ENCODE measurements at places on chromosomes 12 and 14.

GRCh38 chr12:126545411-126545810 lies 1480.2 kb downstream of the AACS start:
- no peak for DNase-seq

GRCh38 chr14:94227029-94227428 lies 52.9 kb downstream of the PPP4R4 start:
- DNase-seq: no peak

- DNase-seq: no peak
These were observed 1.9 kb downstream of the HSP90AA1 start for GRCh38 chr14:102084931-102085330.

GRCh38 chr12:77325511-77326236 lies 260.3 kb upstream of the E2F7 start:
- no peak for DNase-seq

DNA sequence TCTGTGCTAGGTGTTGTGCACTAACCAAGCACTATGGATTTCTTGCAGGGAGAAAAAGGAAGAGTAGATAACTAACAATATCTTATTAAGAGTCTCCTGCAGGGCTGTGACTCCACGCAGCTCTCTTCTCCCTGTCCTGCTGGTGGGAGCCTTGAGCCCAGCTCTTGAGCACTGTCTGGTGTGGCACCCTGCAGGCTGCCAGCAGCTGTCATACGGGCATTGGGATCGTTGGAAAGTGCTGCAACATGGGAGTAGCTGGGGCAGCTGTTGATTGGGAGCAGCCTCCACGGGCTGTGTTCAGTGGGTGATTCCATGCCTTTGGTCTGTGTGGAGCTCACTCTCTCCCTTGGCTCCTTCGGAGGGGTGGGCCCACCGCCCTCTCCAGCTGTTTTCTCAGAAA lies 125.3 kb downstream of the FBXL14 start:
- no peak for DNase-seq

- no peak for DNase-seq
These were observed 8.6 kb downstream of the CIPC start for GRCh38 chr14:77106666-77107065.

- DNase-seq: no peak
These were observed 7.4 kb downstream of the NKX2-1 start for GRCh38 chr14:36512585-36513003.

GRCh38 chr14:82724316-82724715 lies 1190.7 kb upstream of the SEL1L start:
- DNase-seq: no peak

- no peak for DNase-seq
These were observed 29.2 kb downstream of the VWF start for GRCh38 chr12:6095269-6095668.

GRCh38 chr12:54010053-54010971 lies 1.5 kb downstream of the HOXC8 start:
- no peak for DNase-seq

DNA sequence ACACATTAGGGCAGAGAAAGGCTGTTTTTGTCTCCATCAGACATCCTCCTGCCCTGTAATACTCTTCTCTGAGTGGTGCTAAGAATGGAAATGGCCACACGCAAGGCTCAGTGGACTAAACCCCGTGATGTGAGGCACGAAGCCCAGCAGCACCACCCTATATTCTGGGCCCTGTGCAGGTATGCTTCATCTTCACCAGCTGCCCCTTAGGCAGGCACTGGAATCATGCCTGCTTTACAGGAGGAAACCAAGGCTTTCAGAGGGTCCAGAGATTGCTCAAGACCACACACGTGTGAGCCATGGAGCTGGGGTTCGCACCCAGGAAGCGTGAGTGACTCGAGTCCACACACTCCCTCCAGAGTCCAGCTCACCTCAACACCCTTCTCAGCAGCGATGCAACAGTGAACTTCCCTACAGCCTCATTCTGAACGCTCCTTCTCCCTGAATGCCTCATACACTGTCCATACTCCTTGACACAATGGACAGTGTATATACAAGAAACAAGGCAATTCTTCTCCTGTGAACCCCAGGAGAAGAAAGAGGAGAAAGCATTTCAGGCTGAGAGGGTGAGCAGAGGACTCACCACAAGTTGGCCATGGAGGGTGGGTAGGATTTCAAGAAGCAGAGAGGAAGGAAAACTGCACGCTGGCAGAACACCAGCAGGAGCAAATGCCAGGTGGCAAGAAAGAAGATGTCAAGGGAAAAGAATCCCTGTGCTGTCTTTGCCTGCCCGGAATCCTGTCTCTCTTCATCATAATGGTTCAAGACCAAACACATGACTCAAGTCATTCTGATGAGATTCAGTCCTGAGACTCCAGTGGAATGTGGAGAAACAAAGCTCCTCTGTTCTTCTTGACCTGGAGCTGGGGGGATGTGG lies 39.1 kb downstream of the NT5DC3 start:
- DNase-seq: no peak

- no peak for DNase-seq
These were observed 23.8 kb upstream of the GALNT9 start for GRCh38 chr12:132352896-132353800.

DNA sequence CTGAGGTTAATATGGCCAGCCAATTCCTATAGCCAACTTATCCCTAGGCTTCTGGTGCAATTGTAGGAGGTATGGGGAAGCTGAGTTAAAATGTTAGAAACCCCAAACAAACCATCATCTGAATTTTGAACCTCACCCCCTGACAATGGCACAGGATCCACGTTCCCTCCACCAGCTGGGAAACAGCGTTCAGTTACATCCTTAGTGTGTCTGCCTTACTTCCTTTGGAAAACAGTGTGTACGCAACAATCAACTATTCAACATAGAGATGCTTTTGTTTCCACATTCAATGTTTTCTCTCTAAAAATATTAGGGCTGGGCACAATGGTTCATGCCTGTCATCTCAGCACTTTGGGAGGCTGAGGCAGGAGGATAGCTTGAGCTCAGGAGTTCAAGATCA lies 203.4 kb downstream of the TTC7B start:
- no peak for DNase-seq

GRCh38 chr14:103519043-103519836 lies 3.4 kb downstream of the CKB start:
- DNase-seq: no peak

GRCh38 chr14:34081101-34081575 lies 130.3 kb upstream of the EGLN3 start:
- DNase-seq: no peak

DNA sequence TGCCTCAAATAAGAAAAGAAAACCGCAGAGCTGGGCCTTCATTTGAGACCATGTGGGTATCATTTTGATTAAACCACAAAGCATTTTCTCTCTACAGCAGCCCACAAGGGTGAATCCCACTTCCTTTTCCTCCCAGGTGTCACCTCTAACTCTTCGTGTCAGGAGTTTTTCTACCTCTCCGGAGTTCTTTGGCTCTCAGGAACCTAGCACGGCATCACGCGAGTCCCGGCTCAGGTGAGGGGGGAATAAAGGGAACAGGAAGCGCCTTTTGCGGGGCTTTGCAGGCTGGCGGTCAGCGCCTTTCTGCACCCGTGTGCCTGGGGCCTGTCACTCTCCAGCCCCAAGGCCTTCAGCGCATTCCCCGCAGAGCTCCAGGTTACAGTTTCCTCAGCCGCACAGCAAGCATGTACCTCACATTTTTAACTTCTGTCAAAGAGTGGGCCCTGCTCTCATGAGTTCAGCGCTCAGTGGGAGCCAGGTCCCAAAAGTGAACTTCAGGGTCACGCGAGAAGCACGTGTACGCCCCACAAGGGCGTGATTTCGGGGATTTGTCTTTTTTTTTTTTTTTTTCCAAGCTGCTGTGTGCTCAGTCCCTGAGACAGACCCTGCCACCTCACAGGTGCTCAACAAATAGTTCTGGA lies 740 bp upstream of the PRPF40B start:
- DNase-seq: no peak

- DNase-seq: no peak
These were observed 82.9 kb downstream of the NCOR2 start for GRCh38 chr12:124484526-124484953.

- no peak for DNase-seq
These were observed 293.2 kb upstream of the CRY1 start for GRCh38 chr12:107386569-107386968.

- DNase-seq: no peak
These were observed 32.1 kb upstream of the SLC38A1 start for GRCh38 chr12:46300910-46301309.

DNA sequence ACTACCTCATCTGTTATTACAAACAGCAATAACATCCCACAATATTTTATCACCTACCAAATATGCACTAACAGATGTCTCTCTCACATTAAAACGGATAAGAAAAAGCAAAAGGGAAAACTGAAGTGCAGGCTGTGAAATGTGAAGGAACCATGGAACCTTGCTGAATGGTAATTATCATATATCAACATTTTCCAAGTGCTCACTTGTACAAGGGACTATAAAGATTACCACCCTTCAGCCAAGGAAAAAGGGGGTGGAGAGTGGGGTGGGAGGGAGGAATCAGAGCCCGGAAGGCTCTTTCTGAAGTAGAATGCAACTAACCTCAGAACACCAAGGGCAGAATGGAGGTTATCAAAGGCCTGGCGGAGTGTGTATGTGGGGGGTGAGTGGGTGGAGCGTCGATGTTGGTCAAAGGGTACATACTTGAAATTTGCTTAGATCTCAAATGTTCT lies 1.2 kb downstream of the SNX6 start:
- DNase-seq: no peak

GRCh38 chr14:85233756-85234155 lies 296.2 kb upstream of the FLRT2 start:
- no peak for DNase-seq

DNA sequence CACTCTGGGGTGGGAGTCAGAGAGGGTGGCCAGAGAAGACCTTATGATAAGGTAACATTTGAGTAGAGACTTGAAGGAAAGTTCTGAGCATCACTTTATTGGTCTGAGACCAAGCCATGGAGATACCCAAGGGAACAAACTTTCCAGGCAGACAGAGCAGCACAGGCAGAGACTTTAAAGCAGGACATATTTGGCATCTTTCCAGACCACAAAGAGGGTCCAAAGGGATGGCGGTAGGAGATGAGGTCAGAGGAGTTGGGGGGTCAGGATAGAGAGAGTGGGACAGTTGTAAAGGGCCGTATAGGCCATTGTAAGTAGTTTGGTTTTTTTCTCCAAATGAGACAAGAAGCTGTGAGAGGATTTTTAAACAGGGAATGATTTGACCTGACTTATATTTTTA lies 344.4 kb downstream of the SEC23A start:
- DNase-seq: no peak

GRCh38 chr14:57485635-57486034 lies 8.0 kb downstream of the CCDC198 start:
- no peak for DNase-seq

DNA sequence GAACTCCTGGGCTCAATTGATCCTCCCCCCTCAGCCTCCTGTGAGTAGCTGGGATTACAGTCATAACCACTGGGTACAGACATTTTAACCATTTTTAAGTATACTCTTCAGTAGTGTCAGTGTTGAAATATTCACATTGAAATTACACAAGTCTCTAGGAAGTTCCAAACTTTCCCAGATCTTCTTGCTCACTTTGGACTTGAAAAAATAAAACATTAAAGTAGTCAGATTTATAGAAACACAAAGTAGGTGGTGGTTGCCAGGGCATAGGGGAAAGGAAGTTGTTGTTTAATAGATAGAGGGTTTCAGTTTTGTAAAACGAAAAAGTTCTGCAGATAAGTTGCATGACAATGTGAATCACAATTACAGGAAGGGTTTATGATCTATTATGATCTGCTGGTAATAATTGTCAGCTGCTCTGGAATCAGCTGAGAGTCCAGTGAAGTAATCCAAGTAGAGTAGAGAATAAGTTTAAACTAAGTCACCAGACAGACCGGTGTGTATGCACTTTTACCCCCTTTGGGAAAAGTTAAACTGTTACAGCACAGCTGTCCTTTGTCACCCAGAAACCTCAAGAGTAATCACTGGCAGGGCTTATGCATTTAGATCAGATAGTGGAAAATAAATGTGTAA lies 27.4 kb downstream of the PCNX1 start:
- no peak for DNase-seq

Measured in stimulated activated CD4-positive, alpha-beta T cell treated with anti-CD3 and anti-CD28 coated beads, Interleukin-4, amount 100 ng/mL, for 48 hours (primary cell).